ENCODE measurements at places on chromosomes 1 and 21.

GRCh38 chr1:57857809-57858208 is 433.9 kb upstream of the DAB1 start:
- DNase-seq: no peak

DNA sequence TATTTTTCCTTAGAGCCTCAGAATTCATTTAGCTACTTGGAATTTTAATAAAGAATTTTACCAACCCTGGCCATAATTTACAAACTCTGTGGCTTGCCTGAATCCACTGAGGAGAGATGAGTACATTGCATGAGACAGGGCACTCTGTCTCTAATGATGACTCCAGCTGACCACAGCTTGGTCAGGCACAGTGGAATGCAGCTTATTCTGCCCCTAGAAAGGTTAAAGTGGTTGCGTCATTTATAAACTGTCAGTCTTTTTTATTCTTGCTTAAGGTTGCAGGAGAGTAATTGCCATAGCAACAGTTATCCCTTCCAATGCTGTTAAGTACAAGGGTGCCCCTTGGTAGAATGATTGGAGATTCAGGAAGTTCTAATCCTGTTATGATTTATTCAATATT is 28.3 kb downstream of the PDE4B start:
- no peak for DNase-seq

DNA sequence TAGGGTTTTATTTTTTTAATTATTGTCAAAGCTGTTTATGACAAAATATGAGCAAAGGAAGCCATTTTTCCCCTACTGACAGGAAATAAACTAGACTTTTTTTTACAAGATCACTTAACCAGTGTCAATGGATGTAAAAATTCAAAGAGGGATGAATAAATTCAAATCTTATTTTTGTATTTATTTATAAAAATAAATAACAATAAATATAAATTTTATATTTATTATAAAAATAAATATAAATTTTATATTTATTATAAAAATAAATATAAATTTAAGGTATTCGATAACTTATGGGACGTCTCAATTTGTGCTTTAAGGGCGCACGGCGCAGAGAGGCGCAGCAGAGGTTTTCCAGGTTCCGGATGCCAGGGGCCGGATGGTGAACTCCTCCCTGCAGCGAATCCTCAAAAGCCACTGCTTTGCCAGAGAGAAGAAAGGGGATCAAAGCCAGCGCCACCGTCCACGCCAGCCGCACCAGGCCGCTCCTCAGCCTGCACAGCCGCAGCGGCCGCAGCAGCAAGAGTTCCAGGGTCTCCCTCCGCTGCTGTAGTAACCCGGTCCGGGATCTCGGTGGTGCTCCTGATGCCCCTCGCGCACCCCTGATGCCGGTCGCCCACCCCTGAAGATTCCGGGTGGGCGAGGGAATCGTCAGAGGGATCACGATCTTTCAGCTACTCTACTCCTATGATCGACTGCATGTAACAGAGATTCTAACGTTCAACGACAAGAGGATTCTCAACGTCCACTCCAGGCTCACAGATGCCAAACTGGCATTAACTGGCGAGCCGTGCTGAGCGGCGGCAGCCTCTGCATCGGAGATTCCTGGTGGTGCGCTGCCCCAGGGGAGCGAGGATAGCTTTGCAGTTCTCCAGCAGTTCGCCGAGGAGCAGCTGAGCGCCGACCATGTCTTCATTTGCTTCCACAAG is 28.5 kb upstream of the RLF start:
- no peak for DNase-seq

GRCh38 chr1:163999131-163999530 is 559.9 kb upstream of the PBX1 start:
- DNase-seq: no peak

DNA sequence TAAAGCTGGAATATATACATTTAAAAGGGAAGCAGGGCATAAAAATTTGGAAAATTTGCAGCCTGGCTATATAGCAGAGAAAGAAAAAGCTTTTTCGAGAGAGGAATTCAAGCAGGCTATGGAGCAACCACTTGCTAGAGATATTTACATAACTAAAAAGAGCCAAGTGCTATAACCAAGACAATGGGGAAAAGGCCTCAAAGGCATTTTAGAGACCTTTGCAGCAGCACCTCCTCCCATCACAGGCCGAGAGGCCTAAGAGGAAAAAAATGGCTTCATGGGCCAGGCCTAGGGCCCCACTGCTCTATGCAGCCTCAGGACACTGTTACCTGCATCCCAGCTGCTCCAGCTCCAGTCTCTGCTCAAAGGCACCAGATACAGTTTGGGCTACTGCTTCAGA is 37.0 kb downstream of the CAPN9 start:
- DNase-seq: no peak

DNA sequence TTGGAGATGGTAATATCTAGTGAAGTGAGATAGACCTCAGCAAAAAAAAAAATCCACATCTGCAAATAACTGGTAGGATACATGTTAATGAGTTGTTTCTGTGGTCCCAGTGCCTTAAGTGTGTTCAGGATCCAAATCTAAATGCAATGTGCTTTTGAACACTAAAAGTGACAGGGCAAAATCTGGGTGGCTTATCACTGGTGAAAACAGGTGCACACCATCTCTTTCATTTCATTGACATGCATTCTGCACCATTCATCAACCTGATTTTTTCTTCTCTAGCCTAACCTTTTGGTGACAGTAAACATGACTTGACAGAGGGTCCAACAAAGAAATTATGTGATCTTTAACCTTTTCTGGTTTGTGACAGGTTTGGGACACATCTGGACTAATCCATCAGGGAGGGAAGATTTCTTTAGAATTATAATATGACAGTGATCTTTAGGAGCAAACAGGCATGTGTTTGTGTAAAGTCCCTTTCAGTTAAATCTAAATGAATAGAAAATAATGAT is 201.6 kb upstream of the NEGR1 start:
- DNase-seq: no peak

- DNase-seq: no peak
Measured at GRCh38 chr1:201348211-201348566, 29.3 kb downstream of the TNNT2 start.

DNA sequence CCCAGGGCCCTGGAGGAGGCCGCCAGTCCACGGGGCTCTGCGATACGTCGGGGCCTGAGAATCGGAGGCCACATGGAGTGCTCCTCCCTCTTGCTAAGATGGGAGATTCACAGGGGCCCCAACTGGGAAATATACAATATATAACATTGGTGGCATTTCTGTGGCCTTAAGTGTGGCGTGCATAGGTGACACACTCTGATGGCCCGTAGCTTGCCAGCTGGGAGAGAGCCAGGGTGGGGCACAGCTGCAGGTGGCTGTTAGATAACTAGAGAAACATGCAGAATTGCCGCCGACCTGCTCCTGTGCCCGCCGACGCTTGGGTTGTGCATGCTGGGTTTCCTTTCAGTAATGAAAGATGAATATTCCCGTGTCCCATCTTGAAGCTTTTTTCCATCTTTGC is 30.1 kb downstream of the UMODL1 start:
- DNase-seq: no peak

DNA sequence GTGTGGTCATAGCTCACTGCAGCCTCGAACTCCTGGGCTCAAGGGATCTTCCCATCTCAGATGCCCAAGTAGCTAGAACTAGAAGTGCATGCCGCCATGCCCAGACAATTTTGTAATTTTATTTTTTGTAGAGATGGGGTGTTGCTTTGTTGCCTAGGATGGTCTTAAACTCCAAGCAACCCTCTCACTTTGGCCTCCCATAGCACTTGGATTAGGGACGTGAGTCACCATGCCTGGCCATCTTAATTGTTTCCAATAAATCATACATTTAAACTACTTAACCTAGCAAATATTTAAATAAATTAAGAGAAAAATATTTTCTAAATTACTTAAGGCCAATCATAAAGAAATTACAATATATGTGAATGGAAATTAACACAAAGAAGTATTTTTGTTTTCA is 35.1 kb upstream of the ADGRL4 start:
- no peak for DNase-seq

- DNase-seq: no peak
Measured at GRCh38 chr1:6420454-6421042, 829 bp upstream of the HES2 start.

DNA sequence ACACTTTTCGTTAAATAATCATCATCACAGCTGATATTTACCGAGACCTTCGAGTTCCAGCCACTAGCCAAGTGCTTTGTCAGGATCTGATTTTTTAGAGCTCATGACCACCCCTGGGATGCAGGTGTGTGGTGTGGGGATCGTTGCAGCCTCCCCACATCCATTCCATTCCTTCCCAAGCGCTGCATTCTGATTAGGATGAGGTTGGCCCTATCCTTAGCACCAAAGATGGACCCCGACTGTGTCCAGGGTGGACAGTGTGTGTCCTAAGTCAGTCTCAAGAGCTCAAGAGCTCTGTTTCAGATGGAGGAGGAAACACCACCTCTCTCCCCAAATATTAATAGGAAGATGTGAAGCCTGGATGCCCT is 74.1 kb downstream of the PSMG1 start:
- DNase-seq: no peak

DNA sequence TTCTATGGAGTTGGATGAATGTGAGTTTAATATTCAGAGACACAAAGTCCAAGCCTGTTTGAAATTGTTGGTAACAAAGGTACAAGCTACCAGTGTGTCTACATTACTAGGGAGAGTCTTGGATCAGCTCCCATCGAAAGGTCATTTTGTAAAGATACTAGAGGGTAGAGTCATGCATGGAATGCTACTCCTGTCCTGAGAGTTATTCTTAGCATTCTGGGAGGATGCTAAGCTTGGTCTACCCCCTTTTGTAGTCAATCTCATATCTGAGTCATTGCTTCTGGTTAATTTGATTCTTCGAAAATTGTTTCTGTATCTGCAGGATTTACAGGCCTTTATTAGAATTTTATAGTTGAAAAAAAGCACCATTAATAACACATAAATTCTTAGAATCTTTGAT is 240.2 kb downstream of the ST6GALNAC3 start:
- DNase-seq: no peak

- no peak for DNase-seq
Measured at GRCh38 chr1:117883616-117884015, 45.8 kb downstream of the GDAP2 start.

DNA sequence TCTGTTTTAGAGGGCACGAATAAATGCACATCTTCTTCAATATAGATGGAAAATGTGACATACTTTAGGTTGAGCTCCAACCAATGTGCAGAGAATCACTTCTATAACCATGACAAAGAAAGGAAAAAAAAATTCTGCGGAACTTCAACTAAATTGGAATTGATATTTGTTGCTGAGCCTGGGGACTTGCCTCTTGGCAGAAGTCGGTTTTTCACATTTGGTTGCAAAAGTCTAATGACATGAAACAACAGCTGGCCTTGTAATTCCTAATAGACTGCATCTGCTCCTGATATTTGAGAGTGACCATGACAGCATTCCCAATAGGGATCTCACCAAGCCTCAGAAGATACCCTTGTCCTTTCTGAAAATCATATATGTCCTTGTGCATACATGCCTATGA is 112.8 kb downstream of the PRRX1 start:
- no peak for DNase-seq

- no peak for DNase-seq
Measured at GRCh38 chr21:39105341-39105765, 77.9 kb downstream of the PSMG1 start.

DNA sequence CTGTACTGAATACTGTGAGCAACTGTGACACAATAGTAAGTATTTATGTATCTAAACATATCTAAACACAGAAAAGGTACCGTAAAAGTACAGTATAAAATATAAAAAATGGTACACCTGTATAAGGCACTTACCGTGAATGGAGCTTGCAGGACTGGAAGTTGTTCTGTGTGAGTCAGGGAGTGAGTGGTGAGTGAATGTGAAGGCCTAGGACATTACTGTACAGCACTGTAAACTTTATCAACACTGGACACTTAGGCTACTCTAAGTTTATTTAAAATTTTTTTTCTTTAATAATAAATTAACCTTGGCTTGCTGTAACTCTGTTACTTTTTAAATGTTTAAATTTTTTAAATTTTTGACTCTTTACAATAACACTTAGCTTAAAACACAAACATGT is 24.5 kb upstream of the SHCBP1L start:
- no peak for DNase-seq

- DNase-seq: no peak
Measured at GRCh38 chr1:227914801-227915563, 32.8 kb downstream of the WNT9A start.

- DNase-seq: no peak
Measured at GRCh38 chr1:232327269-232327668, 302.7 kb downstream of the SIPA1L2 start.

DNA sequence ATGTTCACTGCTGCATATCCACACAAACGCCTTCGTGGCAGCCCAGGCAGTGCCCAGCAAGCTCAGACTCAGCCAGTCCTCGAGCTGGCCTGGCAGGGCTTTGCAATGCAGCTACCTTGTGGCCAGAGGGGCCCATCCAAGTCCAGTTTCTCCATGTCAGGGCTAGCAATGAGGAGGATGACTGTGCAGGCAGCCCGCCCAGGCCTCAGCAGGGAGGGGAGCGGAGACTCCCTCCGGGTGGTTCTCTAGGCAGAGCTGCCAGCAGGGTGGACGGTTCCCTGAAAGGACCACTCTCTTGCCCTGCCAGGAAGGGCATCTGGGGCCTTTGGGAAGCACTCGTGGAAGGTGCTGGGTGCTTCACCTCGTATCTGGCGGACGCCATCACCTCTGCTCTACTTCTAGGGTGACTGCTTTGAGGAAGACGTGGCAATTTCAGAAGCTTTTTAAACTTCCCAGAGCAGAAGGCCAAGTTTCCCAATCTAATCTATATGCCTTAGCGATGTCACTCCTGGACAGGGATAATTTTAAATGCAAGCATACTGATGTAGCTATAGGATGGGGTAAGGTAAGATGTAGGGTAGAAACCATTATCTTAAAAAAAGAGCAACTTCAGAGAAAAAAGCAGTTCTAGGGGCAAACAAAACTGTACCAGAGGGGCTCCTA is 56.2 kb downstream of the RUNX1 start:
- DNase-seq: no peak

DNA sequence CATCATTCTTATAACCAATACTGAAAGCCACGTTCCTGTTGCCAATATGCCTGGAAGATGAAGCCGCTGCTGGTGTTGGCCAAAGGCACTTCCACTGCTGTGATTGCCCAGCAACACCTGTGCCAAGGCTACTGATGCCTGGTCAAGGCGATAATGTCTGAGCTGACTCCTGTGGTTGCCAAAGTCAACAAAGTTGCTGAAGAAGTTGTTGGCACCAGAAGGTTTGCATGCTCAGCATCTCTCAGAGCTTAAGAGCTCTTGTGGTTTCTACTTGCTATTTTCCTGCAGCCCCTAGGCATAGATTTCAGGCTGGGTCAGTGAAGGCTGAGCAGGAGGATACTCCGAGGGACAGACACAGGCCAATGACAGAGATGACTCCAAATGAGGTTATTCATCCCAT is 63.4 kb upstream of the RAB3GAP2 start:
- no peak for DNase-seq

- no peak for DNase-seq
Measured at GRCh38 chr1:202204065-202204464, 10.5 kb downstream of the LGR6 start.

- no peak for DNase-seq
Measured at GRCh38 chr1:172155766-172156165, 264.7 kb upstream of the C1orf105 start.

DNA sequence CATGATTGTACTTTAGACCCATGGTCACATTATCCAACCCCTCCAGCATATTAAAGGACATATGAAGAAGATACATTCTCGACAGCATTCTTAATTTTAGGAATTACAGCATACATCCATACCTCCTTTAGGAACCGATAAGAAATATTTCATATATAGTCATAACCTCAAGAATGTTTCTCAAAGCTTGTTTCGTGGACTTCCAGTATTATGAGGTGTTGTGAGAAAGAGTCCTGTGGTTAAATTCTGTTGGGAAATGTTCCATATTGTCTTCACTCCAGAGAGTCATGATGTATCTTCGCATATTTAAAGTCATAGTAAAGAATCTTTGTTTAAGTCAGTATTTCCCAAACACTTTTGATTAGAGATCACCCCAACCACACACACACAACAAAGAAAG is 321.0 kb upstream of the SNX7 start:
- DNase-seq: no peak

Measured in activated naive CD4-positive, alpha-beta T cell (primary cell).